Stimulated activated CD8-positive, alpha-beta memory T cell treated with anti-CD3 and anti-CD28 coated beads, Interleukin-2, amount 100 ng/mL, for 48 hours (primary cell): ENCODE measurements at places on chromosomes 2 and 18.
A peak's percentile ranks its signal among the peaks of the same experiment; 100 is the strongest.

DNA sequence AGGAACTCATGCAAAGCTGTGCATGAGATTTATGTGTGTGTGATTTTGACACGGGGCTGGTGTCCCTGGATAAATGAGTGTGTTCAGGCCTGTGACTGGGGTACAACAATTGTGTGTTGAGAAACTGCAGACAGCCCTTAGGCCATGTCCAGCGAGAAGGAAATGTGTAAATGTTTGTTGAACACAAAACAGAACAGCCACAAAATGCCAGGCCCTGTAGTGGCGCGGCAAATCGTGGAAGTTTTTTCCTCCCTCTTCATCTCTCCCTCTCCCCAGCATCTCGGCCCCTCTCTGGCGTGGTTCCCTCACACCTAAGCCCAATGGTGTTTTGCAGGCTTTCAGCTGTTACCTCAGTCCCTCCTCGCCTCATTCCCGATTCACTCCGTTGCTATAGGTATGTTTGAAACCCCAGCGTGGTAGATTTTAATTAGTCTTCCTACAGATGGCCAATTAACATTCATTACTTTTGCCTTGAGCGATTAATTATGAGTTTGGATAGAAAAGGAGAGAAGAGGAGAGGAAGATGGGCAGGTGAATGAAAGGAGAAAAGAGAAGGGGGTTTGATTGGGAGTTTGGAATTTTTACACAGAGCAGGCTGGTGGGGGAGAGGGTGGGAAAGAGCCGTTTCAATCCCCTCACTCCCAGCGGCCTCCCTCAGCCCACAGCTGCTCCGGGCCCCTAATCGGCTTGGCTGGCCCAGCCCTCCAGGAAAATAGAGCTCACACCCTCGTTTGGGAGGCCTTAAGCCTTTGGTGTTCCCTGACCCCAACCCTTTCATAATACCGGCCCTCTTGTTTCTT lies 10.8 kb downstream of the SPR start:
- no peak for DNase-seq

- no peak for DNase-seq
Measured at GRCh38 chr2:63861220-63861822, 19.6 kb downstream of the UGP2 start.

- no peak for DNase-seq
Measured at GRCh38 chr2:62248226-62248625, 52.3 kb downstream of the B3GNT2 start.

DNA sequence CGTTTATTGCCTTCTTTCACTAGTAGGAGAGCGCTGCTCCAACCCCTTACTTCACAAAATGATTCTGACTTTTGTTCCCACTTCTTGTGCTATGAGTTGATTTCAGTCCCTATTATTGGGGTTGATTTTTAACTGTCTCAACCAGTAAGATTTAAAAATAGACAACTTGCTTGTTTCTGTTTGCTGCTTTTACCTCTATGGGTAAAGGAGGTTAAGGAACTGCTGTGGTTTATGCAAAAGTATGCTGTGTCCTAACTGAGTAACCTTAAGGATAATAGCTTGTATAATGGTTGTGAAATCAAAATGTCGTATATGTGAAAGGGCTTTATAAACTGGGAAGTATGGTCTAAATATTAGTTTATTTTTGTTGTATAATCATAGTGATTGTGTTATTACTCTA lies 22.6 kb downstream of the ALMS1 start:
- DNase-seq: no peak

DNA sequence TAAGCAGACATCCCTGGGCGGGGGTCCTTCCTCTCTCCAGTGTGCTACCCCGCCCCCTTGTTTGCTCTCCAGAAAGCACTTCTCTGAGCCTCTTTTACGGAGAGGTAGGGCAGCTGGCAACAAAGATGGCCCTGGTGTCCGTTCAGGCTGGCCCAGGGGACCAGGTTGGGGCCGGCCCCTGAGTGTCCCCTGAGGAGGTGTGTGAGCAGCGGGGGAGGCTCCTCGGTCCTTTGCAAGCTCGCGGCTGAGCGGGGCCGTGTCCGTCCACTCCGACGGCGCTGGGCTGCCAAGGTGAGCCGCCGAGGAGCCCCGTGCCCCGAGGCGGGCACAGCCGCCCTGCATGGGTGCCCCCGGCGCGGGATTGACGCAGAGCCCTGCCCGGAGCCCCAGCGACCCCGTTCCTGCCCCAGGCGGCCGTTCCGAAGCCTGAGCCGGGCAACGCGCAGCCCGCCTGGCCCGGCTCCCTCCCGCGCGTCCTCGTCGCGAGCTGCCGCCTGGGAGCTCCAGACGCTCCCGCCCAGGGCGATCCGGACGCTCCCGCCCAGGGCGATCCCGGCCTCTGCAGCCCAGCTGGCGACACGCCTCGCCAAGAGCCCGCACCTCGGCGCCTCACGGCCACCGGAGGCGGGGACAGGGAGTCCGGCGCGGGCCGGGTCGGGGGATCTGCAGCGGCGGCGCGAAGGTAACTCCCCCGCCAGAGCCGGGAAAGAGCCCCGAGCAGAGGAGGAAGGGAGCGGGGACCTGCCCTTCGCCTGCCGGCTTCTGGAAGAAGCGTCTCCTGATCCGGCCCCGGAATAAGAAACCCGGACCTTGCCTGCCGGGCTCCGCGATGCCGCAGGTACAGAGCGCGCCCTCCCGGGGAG lies at the start of gene PROKR1:
TSS of gene PROKR1 (plus strand) at position 569 of the 863 bp plus-strand sequence. CDS start 2,243 bp downstream, outside the sequence.
- no peak for DNase-seq

GRCh38 chr2:74571058-74571457 lies 16.5 kb downstream of the DOK1 start:
- no peak for DNase-seq

GRCh38 chr2:232533944-232534710 lies 5.4 kb upstream of the CHRNG start:
- DNase-seq: no peak

DNA sequence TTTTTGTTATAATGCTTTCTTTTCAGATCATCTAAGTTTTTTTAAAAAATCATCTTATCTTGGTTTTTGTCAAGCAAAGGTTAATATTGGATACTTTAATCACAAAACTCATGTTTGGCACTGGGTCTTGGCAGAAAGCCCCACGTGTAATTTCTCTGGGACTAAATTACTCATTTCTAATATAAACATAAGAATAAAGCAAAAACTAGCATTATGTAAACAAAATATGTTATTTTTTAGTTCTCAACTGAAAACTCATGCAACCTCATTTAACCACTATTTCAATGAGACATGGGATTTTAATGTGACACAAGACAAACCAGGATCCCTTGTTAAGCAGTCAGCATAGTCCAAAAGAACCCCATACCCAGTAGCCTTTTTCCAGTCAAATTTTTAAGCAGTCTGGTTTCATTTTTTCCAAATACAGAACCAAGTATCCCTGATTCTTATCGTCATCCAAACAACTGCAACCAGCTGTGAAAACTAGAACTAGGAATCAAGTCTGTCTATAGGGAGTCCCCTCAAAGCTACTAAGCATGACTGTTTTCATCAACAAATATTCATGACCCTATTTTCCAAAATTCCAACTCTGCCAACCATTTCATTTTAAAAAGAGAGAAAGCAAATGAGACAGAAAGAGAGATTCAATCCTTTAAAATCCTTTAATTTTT lies 27.1 kb downstream of the PID1 start:
- DNase-seq: no peak

GRCh38 chr2:44932079-44932478 lies 9.4 kb upstream of the SIX3 start:
- DNase-seq: no peak

GRCh38 chr2:61463769-61464475 lies 7.0 kb downstream of the USP34 start:
- DNase-seq: no peak

DNA sequence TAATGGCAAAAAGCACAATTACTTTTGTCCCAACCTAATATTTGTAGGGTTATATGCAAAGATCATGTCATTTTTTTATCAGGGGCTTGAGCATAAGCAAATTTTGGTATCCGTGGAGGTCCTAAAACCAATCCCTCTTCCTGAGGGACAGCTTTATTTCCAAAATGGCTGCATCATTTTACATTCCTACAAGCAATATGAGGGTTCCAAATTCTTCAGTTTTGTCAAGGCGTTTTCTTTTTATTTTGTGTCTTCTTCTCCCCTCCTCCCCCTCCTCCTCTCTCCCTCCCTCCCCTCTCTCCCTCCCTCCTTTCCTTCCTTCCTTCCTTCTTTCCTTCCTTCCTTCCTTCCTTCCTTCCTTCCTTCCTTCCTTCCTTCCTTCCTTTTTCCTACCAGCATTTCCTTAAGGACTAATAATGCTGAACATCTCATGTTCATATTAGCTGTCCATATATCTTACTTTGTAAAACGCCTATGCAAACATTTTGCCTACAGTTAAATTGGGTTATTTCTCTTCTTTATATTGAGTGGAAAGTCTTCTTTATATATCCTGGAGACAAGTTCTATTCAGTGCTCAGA lies 881.8 kb downstream of the DCDC2C start:
- no peak for DNase-seq

DNA sequence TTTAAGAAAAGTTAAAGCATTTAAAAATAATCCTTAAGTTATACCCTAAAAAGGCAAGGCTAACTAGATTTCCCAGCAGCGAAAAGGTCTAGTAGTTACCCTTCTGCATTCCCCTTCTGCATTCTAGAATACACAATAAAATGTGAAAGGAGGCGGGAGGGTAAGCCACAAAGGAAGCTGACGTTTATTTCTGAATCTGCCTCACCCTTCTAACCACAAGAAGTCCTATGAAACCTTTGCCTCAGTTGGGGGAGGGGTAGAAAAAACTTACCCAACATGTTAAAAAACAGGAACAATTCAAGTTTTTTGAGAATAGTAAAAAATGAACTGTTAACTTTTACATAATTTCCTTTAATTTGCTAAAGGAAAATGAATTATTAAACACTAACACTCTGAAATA lies 11.3 kb downstream of the STK17B start:
- no peak for DNase-seq

DNA sequence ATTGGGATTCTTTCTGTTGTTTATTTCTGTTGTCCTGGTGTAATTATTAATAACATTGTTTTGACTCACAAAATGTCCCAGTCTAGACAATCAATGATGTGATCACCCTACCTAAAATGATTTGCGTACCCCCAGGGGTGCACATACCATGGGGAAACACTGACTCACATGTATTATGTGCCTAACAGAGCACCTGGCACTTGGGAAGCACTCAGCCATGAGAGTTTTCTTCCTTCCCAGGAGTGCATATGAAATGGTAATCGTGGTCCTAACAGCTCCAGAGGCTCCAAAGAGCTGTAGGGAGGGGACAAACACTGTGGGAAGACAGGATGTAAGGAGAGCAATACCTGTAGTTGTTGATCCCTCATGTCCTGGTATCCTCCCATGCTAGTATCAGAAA lies 187.8 kb upstream of the ERBB4 start:
- no peak for DNase-seq

DNA sequence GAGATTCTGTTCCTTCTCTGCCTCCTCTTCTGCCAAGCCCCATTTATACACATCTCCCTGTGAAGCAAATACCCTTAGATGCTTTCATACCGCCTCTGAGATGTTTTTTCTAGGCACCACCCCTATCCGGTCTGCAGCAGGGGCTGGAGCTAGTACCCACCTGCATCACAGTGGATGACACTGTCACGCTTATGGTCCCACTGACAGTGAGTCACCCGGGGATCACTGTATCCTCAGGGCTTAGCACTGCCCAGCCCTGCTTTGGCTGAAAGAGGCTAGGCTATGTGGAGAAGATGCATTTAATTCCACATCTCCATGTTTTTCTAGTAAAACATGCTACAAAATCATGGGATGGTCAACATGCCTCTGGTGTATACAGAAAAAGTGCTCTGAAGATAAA lies 9.9 kb downstream of the FABP1 start:
- no peak for DNase-seq

DNA sequence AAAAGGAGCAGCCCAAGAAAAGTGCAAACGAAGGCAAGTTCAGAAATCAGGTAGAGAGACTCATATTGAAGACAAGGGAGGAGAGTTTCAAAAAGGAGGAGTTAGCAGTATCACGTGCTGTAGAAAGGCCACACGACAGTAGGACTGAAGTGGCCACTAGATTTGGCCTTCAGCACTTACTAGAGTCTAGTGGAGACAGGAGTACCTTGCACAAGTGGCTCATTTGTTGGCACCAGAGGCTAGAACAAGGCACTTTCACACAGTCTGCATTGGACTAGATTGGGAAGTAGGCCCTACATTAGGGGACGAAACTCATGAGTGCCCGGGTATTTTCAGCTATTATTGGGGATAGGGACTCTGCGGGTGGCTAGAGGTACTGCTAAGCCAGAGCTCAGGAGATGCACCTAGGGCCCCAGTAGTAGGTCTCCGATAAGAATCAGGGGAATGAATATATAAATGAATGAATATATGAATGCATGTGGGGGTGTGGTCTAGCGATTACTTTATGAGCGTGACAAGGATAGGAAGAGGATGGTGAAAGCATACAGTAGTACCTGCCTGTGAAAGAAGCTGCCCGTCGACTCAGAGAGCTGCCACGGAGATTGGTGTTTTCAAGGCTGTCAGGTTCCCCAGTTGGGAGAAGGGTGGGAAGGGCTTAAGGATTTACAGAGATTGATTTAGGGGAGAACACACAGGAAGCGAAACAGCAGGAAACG lies 1.4 kb upstream of the NCOA1 start:
- no peak for DNase-seq

DNA sequence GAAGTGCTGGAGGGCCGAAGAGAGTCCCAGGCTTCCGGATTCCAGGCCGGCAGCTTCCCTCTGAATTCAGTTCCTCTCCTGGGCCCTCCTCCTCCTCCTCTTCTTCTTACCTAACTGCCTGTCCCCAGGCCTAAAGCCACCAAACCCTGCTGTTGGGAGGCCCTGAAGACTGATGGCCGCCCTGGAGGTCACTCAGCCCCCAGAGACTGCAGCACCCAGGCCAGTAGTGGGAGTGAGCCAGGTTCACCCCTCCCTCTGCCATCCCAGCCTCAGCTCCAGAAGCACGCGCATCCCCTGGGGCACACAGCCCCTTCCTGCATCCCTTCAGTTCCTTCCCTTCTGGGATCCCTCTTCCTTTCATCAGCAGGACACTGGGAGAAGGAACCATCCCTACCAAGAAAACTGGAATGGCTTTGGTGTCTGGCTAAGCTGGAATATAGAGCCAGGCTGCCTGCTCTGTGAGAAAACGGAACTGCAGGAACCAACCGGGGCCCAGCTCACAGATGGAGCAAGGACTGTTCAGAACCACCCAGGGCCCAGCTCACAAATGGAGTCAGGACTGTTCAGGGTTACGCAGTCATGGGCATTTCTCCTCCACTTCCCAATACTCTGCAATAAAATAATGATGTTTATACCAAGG lies 127.4 kb downstream of the NDUFA10 start:
- DNase-seq: no peak

DNA sequence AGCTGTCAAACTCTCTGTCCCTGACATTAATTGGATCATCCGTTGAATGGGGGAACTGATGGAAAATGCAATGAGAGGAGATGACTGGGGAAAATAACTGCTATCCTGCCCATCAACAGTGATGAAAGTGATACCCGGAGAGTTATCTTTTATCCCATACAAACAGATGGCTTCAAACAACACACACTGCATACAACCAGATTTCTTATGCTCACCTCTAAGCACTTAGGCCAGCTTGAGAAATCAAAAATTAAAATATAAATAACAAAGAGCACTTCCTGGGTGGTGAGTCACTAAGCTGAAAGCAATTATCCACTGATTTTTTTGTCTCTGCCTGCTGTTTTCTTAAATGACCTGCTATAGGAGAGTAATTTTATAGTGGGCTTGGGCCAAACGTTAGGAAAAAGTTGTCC lies 237.6 kb upstream of the RGPD4 start:
- no peak for DNase-seq

- DNase-seq: peak; percentile 55
Measured at GRCh38 chr18:54828281-54828881, at the start of gene RAB27B. Gene RAB27B, plus strand, starts transcription at chr18:54828477. Its CDS starts 49,109 bp downstream, at chr18:54877586.

- DNase-seq: no peak
Measured at GRCh38 chr2:110984694-110985490, 135.8 kb upstream of the BCL2L11 start.
